Cardiac muscle cell (in vitro differentiated cells and primary cell): ENCODE measurements at places on chromosomes 6 and 20. TPM values are rescaled to one million over a fixed set of nuclear protein-coding genes. Genes with fewer than 3 reads are reported as not detected.
A peak's percentile ranks its signal among the peaks of the same experiment; 100 is the strongest.

- DNase-seq: no peak
These were observed 135.5 kb upstream of the TNFAIP3 start for GRCh38 chr6:137731600-137731959.

GRCh38 chr6:91149246-91149955 lies 562.5 kb upstream of the MAP3K7 start:
- DNase-seq: peak; percentile 66

- DNase-seq: no peak
These were observed 11.4 kb upstream of the RAMACL start for GRCh38 chr6:166597711-166598440.

DNA sequence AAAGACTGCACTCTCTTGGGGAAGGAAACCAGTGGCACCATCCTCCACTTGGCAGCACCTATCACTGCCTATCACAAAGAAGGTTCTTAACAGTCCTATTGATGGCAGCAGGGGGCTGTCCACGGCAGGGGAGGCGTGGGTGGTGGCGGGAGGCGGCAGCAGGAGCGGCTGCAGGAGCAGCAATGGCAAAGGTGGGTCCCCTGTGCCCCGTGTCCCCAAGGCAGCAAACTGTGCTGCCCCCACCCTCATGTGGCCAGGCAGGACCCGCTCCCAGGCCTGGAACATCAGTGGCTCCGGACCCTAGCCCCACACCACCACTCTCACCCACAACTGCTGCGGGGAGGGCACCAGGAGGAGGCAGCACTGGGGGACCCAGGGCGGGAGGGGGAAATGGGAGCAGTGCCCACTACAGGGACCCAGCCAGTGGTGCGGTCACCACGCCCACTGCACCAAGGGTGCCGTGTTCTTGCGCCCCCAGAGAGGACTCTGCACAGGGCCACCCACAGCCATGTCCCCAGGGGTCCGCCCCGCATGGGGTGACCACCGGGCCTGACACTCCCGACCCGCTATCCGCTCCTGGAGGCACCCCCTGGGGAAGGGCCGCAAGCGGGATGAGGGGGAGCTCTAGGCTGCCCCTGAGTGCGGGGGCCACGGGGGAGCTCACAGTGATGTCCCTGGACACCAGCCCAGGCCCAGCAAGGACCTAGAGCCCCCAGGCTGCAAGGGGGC lies 54.6 kb downstream of the GMDS start:
- no peak for DNase-seq

- DNase-seq: no peak
These were observed 4.3 kb upstream of the TRAF3IP2 start for GRCh38 chr6:111609827-111610526.

DNA sequence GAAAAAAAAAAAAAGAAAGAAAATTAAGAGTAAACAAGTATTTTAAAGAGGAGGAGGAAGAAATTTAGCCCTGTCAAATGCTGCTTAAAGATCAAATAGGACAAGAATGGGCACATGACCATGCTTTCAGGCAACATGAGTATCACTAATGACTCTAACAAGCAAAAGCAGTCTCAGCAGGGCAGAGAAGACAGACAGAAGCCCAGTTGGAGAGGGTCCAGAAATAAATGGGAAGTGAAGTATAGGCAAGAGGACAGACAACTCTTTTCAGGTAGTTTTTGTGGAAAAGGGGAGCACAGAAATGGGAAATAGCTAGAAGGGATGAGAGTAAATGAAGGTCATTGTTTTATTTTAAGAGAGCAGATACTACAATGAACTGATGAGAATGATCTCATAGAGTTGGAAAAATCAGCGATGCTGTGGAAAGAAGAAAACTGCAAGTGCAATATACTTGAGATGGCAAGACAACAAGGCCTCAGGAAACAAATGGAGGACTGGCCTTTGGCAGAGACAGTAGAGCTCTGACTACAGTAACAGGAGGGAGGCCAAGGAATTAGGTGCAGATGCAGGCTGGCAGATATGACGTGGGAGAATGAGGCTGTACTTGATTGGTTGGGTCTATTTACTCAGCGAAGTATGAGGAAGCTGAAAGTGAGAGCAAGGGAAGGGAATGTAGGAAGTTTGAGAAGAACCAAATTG lies 40.3 kb downstream of the KIF6 start:
- no peak for DNase-seq

- no peak for DNase-seq
These were observed 30.0 kb upstream of the ZNF133 start for GRCh38 chr20:18258126-18258860.

DNA sequence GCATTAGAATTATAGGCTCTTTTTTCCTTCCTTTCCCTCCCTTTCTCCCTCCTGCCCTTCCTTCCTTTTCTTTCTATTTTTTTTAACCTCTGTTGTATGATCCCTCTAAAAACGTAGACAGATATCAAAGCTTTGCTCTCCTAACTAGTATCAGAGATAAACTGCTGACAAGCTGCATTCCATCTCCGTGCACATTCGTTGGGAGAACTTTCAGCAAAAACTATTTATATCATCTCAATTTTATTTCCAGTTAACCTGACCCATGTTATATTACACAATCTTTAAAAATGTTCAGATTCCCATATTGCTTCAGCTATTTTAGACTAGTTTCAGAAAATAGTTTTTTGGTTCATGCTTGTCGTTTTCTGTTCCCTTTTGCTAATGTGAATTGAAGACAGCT lies 47.3 kb downstream of the RNF217 start:
- peak; percentile 51 for DNase-seq

DNA sequence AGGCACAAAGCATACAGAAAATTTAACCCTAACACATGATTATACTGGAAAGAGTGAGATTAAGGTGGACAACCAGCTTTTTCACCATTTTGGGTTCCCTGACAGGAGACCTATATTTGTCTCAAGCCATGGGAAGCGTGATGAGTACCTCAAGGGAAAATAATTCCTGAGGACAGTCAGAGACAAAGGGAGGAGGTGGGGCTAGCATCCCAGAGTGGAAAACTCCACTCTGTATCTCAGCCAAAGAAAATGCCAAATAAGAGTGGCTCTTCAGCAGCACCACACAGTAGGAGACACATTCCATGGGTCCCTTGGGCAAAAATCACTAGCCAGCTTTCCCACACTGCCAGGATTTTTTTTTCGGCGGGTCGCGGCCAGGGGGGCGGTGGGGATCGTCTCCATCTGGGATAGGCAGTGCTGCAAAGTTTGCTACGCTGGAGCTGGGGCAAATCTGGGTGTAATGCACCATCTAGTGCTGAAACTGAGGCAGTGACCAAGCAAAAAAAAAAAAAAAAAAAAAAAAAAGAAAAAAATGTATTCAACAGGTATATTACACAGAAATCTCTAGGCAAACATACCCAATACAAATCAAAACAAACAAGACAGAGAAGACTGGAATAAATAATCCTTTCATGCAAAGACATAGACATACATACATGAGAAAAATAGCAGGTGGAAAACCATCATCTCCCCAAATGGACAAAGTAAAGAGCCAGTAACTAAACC lies 77.3 kb upstream of the SLC35F1 start:
- peak; percentile 20 for DNase-seq

GRCh38 chr20:14337400-14338171 lies at the start of gene FLRT3:
FLRT3 (minus strand) TSS chr20:14337612; CDS start chr20:14327506, 10,106 bp downstream.
- DNase-seq: peak; percentile 94

GRCh38 chr6:134529921-134530320 lies 212.0 kb upstream of the SGK1 start:
- DNase-seq: peak; percentile 47

DNA sequence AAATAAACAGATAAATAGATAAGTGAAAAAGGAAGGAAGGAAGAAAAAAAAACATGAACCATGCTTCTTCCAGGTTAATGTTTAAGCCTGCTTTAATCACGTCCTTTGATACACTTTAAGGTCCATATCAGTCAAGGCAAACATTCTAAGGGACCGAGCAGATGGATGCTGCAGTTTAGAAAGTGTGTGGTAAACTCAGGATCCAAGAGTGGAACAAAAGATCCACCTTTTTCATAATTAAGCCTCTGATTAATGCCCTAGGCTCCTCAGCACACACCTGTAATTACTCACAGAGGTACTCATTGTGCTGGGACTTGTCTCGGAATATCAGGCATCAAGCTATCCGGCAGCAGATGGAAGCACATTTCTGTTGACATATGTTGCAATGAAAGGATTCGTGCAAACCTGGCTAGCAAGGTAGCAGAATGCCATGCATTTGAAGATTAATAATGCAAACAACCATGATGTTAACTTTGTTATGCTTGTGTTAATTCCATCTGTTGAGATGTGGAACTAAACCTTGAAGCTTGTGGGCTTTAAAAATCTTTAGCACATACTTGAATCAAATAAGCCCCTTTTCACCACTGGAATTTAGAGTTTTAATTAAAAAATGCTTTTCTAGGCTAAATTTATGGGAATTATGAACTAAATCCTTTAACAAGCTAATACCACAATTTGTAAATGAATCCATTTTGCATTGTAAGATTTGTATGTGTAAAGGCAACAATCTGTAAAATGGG lies 163.7 kb downstream of the RALGAPA2 start:
- no peak for DNase-seq

DNA sequence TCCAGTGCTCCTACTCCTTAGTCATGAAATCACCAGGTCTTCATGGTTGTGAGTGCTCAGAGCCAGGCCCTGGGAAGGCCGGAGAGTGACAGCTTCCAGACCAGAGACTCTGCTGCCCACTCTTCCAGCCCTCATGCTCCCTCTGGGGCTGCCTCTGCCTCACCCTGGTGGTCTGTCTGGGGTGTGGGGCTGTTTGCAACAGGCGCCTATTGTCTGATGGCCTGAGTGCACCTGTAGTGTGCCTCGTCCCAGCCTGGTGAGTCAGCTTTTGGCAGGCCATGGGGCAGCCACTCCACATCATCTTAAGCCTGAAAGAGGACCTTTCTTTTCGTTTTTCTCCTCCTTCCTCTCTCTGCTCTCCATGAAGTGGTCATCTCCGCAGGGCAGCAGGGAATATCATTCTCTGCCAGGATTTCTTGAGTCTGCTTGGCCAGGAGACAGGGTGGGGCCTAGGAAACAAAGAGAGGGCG lies 173.8 kb downstream of the VEGFA start:
- no peak for DNase-seq

DNA sequence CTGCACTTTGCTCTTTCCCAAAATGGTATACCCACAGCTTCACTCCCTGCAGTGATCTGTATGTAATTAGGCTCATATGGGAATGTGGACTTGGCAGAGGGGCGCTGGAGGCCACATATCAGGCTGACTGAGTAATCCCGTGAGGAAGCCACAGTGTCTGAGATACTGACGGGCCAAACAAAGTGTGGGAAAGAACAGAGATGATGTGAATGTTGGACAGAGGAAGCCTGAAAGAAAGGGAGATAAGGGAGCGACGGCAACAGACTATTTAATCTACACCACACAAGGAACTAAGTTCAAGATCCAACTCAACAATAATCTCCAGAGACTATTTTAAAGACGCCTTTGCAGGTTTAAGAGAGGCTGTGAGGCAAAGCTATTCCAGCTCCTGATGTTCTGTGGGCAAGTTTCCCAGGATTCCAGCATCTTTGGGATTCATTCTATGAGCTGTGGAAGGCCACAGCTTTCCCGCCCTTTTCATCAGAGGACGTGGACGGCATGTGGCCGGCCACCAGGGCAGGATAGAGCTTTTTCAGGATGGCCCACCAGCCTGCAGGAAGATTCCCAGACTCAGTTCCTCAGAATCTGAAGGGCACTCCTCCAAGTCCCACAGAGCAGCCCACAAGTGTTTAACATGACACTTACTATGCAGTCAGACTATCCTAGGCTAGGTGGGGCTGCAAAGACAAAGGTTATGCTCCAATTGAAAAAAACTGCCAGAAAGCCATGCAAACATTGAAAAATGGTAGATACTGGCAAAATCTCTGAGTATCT lies 237.5 kb downstream of the ATXN1 start:
- DNase-seq: peak; percentile 97

- no peak for DNase-seq
These were observed 29.3 kb downstream of the GCM1 start for GRCh38 chr6:53119349-53119748.

DNA sequence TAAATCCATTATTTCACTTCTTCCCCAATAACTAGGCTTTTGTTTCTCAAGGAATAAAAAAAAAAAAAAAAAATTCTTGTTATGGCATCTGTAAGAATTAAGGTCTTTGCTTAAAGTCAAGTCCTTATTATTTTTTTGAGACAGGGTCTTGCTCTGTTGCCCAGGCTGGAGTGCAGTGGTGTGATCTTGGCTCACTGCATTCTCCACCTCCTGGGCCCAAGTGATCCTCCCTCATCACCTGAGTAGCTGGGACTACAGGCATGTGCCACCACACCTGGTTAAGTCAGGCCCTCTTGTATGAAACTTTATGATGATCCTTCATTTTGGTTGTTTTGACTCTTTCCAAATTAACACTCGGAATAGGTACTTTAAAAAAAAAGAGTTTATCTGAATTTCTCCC lies 17.3 kb downstream of the DSTN start:
- no peak for DNase-seq

DNA sequence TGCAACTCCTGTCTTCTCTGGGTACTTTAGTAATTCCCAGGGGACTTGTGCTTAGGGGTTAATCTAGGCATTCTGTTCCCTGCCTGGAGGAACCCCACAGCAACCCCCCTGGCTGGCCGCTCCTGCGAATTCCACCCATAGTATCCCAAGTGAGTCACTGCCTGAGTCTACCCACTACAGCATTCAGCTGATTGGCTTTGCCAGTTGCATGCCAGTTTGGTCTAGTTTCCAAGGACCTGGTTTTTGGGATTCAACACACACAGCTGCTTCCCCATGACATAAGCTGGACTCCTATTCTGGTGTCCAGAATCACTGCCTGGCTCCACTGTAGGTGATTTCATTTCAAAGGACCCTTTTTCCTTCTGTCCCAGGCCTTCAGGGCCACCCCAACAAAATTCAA lies 40.3 kb downstream of the PLCG1 start:
- DNase-seq: peak; percentile 92

- DNase-seq: peak; percentile 66
These were observed 382.5 kb downstream of the EPHA7 start for GRCh38 chr6:93036835-93037234.

Gene FNDC1
- 0.25 and 0.30 TPM in 2 replicates for total RNA-seq

Gene CGA
- 0.53 TPM in 1 of 2 replicates, not detected in the other for total RNA-seq

Gene HELZ2
- 8.7 and 14.3 TPM in 2 replicates for total RNA-seq

Gene TRAPPC3L
- not detected in 2 replicates for total RNA-seq

Gene PDE7B
- 0.04 and 0.60 TPM in 2 replicates for total RNA-seq

Gene MLN
- total RNA-seq: not detected in 2 replicates

Gene GTSF1L
- not detected in 2 replicates for total RNA-seq

Gene KIF25
- 1.6 TPM in 1 of 2 replicates, not detected in the other for total RNA-seq

Gene SLC22A23
- total RNA-seq: 14.6 and 24.9 TPM in 2 replicates
